ENCODE measurements at places on chromosomes 16 and 17.

GRCh38 chr16:546909-547770 lies 13.1 kb upstream of the PRR35 start:
- peak; percentile 38 for DNase-seq

- DNase-seq: no peak
Observed at GRCh38 chr17:38768417-38768816, 15.9 kb downstream of the PSMB3 start.

GRCh38 chr16:82651921-82652601 lies 25.3 kb downstream of the CDH13 start:
- DNase-seq: no peak

- DNase-seq: peak; percentile 96
Observed at GRCh38 chr17:74015990-74016389, 187.5 kb upstream of the RPL38 start.

DNA sequence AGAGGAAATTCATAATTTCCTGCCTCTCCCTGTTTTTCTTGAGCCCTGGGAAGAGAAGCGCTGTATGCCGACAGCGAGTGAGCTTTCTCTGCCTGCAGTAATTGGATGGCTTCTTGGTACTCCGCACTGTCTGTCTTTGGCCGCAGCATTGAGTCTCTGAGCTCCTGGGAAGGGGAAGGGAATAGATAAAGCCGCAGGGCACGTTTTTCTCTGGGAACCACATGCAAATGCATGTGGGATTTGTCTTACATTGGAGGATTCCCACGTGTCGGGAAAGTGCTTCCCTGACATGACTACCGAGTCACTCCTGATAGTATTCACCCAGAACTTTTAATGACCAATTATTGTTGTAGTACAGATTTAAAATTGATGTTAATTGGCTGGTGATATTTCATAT lies 385.9 kb downstream of the CPPED1 start:
- DNase-seq: no peak
